ENCODE measurements at places on chromosomes 1 and 21.

DNA sequence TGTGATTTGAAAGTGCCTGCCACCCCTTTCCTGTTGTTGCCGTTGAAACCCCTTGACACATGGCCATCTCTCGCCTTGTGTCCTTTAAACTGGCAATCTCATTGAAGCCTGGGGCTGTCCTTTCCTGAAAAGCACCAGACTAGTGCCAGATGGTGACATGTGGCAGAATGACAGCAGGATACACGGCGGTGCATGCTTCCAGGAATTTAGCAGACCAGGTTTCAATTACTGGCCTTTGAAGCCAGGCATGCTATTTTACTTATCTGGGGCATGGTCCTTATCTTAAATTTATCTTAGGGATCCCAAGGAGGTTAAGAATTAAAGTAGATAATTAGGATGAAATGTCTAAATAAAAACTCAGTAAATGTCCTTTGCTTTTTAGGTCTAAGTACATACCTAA, 15.2 kb downstream of the PLPPR4 start:
- DNase-seq: no peak

- no peak for DNase-seq
Observed at GRCh38 chr1:237709355-237709754, 181.4 kb downstream of the ZP4 start.

- DNase-seq: no peak
Observed at GRCh38 chr1:46535063-46535462, 16.4 kb downstream of the KNCN start.

- DNase-seq: no peak
Observed at GRCh38 chr1:178461104-178461503, 35.7 kb downstream of the CLEC20A start.

- DNase-seq: no peak
Observed at GRCh38 chr1:42258218-42258617, 76.8 kb downstream of the FOXJ3 start.

GRCh38 chr1:219576931-219577730, 35.8 kb downstream of the ZC3H11B start:
- no peak for DNase-seq

DNA sequence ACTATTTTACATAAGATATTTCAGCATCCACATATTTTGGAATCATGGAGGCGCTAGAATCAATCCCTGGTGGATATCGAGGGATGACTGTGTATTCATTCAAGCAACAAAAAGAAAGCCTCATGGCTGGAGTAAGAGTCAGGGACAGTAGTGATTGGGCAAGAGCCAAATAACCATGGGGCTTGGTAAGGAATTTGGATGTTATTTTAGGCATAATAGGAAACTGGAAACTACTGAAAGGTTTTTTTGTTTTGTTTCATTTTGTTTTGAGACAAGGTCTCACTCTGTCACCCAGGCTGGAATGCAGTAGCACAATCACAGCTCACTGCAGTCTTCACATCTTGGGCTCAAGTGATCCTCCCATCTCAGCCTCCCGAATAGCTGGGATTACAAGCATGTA, 33.8 kb upstream of the EYA3 start:
- no peak for DNase-seq

- DNase-seq: no peak
Observed at GRCh38 chr1:6424619-6425593, at the start of gene ESPN. ESPN (plus strand) TSS chr1:6424776; CDS start chr1:6424956, 180 bp downstream.

GRCh38 chr1:170041423-170042192, 32.9 kb downstream of the KIFAP3 start:
- no peak for DNase-seq

GRCh38 chr1:248890549-248891498, 15.2 kb upstream of the PGBD2 start:
- DNase-seq: no peak

- no peak for DNase-seq
Observed at GRCh38 chr1:115402753-115403184, 64.7 kb upstream of the NGF start.

- DNase-seq: peak; percentile 68
Observed at GRCh38 chr1:62735491-62736171, 47.4 kb upstream of the DOCK7 start.

DNA sequence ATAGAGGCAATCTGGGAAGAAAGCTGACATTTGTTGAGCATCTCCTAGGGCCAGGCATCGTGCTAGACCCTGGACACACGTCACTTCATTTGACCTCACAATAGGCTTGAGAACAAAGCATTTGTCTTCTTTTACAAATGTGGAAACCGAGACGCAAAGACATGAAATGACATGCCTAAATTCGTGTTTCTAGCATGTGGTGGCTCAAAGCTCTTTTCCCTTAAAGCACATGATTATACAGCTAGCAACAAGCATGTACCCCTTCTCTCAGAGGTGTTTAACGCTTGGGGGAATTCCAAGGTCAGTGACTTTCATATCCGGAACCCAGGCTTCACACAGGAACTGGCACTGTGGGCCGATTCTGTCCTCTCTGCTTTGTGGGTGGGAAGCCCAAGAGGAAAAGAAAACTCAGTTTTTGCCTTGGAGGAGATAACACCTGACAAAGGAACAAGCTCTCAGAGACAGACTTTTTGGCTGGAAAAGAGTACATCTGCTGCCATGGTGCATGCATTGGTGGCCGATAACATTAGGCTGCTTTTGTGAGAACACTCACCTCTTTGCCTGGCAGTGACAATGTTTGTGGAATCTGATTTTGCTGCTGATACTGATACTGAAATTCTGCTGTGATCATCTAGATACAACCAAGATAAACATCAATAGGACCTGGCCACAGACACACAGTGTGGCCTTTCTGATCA, 15.4 kb upstream of the CD2 start:
- no peak for DNase-seq

GRCh38 chr1:158095737-158096335, 84.9 kb upstream of the CD1D start:
- no peak for DNase-seq

DNA sequence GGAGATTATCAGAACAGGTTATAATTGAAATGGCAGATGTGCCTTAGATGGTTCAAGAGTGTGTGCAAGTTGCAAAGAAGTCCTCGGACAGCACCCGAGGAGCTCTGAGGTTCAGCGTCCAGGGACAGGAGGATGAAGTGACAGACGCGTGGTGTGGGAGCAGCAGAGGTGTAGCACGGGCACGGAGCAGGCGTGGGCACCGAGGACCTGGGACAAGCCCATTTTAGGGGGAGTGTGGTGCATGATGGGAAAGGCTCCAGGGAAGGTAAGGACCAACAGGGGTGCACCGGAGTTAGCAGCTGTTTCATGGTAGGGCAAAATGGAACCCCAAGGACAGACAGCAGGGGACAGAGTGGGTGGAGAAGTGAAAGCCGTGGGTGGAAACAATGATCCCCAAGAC, 56.3 kb upstream of the BACE2 start:
- no peak for DNase-seq

- DNase-seq: no peak
Observed at GRCh38 chr21:28916150-28916893, 76.4 kb downstream of the LTN1 start.

- DNase-seq: no peak
Observed at GRCh38 chr1:52402860-52403240, 1.4 kb downstream of the ORC1 start.

GRCh38 chr1:36513676-36514473, 31.2 kb upstream of the CSF3R start:
- DNase-seq: no peak

- peak; percentile 65 for DNase-seq
Observed at GRCh38 chr1:61141288-61142042, 59.1 kb downstream of the NFIA start.

GRCh38 chr1:100912019-100912418, 16.1 kb downstream of the SLC30A7 start:
- no peak for DNase-seq

GRCh38 chr21:32461503-32461902, 49.0 kb downstream of the EVA1C start:
- no peak for DNase-seq

DNA sequence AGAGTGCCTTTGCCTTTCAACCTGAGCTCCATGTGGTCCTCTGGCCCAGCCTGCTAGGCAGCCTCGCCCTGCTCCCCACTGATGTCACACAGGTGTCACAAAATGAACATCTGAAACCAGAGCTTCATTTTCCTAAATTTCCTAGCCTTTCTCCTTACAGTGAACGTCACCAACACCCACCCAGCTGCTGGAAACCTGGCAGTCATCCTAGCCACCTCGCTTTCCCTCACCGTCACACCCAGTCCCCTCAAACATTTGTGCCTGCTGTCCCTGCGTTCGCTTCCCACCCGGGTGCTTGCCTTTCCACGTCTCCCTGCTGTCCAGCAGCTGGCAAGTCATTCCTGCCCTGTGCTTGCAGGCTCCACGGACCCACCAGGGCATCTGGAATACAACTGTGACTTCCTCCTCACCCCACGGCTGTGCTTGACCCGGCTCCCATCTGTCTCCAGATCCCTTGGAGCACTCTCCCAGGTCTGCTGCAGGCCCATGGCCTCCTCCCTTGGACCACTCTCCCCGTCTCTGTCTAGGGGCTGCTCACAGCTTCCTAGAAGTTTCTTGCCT, 23.5 kb downstream of the ADARB1 start:
- no peak for DNase-seq

DNA sequence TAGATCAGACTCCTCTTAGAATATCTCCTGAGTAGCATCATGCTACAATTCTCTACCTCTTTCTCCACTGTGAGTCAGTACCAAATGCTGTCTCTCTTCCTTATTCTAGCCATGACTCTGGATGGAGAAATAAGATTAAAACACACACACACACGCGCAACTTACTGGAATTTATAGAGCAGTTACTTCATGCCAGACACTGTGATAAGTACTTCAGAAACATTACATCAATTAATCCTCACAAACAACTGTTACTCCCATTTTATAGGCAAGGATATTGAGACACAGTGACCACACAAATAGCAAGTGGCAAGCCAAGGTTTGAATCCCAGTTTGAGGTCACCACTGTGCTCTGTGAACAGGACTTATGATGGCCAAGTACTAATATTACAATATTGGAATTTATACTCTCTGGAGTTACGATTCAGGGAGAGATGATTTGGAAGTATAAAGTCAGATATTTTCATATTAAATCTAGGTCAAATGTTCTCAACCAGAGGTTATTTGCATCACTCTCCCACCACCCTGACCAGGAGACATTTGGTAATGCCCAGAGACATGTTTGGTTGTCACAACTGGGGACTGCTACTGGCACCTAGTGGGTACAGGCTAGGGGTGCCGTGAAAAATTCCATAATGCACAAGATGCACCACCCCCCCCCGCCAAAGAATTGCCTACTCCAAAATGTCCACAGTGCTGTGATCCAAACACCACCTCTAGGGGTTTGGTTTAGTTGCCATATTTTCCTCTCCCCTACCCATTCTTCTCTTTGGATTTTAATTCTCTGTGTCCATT, 221.6 kb downstream of the LTN1 start:
- no peak for DNase-seq

DNA sequence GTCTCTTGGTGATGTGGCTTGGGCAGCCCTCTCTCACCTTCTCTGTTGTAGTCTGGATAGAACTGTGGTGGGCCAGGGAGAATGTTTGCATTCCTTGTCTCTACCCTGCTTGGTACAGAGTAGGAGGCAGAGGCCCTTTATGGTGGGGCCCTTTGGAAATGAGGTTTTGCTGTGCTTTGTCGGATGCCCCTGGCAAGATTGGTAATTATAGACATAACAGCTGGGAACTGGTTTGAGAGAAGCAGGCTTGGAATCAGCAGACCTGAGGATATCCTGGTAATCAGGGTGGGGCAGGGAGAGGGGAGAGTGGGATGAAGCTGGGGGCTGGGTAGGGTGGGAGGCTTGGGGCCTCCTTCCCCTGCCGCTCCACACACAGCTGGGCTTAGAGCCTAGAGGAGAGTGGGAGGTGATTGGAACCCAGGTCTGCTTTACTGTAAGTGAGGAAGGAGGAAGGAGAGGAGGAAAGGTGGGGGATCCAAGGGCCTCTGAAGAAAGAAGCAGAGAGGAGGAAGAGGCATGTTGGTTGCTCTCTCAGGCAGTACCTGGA, 5.0 kb downstream of the VANGL2 start:
- no peak for DNase-seq

- DNase-seq: no peak
Observed at GRCh38 chr1:41804176-41804575, 114.5 kb downstream of the HIVEP3 start.

GRCh38 chr1:11499601-11500331, 20.8 kb downstream of the DISP3 start:
- no peak for DNase-seq

DNA sequence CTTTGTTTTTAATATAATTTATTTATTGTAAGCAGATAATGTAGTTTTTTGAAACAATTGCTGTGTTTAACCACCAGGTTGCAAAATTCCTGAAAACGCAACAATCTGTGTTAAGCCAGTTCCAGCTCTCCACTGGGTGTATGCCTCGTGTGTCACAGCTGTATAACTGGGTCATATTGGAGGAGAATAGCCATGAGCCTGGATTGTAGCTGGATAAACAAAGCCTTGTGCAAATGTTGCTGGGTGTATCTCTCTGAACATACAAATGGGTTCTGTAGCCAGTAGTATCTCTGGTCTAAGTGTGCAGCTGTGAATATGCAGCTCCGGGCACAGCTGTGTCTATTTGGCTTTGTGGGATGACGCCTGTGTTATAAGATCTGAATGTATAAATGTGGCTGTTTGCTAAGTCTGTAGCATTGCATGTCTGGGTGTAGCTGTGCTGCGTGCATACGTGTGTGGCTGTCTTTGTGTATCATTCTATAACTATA, 2.8 kb downstream of the TCEA3 start:
- DNase-seq: no peak

- no peak for DNase-seq
Observed at GRCh38 chr1:45348609-45348965, 8.3 kb upstream of the MUTYH start.

GRCh38 chr1:215529571-215529970, 37.5 kb upstream of the KCTD3 start:
- no peak for DNase-seq

DNA sequence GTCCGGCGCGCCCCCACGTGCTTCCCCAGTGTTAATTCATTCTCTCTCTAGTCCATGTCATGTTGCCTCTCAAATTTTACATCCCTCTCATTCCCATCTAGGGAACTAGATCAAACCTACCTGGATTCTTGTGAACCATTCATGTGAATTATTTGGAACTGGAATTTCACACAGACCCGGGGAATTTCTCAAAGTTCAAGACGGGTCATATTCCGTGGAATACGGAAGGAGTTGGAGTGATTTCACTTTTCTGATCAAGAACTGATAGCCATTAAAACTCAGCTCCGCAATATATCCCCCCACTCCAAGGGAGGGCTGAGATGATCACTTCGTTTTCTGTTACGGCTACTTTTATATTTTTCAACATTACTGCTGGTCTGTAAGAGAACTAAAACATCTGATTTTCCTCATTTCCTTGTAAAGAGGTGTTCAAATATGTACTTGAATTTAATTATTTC, 1.0 kb upstream of the ENO1 start:
- no peak for DNase-seq

GRCh38 chr21:33810766-33811165, 104.8 kb downstream of the ATP5PO start:
- DNase-seq: no peak

GRCh38 chr1:62335656-62336055, 16.4 kb upstream of the KANK4 start:
- DNase-seq: no peak
